ENCODE measurements at places on chromosomes 5 and 9. TPM values are rescaled to one million over a fixed set of nuclear protein-coding genes. Genes with fewer than 3 reads are reported as not detected.

The DNAJC21 gene
- 83.9 TPM for total RNA-seq

The BTNL9 gene
- total RNA-seq, result not detected

The INSL4 gene
- not detected for total RNA-seq

The DNAJA1 gene
- total RNA-seq, result 139 TPM

DNA sequence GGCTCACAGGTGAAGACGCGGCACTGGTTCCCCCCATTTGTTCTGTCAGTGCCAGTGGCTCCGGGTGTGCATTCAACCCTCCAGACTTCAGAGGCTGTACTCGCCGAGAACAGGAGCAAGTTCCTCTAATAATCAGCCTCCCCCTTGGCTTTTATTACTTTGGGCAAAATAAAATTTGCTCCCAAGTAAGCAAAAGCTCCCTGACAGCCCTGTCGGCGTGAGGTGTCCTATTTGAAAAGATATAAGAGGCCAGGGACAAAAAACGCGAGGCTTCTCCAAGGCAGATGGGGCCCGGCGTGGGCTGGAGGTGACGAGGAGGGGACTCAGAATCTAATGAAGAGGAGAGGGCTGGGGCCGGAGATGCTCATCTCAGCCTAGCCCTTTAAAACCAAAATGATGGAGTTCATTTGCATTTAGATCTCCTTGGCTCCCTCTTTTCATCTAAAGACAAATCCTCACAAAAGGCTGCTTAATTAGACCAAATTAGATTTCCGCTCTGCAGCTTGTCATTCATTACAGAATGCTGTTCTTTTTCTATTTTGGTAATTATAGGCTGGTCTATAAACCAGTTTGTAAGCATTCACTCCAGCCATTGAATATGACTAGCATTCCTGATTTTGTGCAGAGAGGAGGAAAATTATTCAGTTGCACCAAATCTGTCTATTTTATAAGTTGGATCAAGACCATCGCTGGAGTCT lies 68.5 kb downstream of the CFAP77 start:
- DNase-seq, result no peak

DNA sequence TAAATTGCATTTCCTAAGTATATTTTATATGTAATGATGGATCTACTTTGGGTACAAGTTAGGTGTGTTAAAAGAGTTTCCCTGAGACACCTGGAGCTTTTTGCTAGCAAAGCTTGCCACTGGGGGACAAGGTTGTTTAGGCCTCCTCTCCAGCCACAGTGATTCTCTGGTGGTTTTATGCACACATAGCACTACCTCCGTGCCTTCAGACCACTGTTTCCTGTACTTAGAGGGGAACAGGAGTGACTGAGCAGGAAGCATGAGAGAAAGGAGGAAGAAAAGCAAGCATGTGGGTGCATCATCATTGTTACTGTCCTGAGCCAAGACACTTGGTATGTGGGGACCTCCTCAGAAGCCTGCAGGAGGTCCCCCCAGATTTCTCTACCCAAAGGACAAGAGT lies 272.1 kb downstream of the RASEF start:
- DNase-seq, result no peak

DNA sequence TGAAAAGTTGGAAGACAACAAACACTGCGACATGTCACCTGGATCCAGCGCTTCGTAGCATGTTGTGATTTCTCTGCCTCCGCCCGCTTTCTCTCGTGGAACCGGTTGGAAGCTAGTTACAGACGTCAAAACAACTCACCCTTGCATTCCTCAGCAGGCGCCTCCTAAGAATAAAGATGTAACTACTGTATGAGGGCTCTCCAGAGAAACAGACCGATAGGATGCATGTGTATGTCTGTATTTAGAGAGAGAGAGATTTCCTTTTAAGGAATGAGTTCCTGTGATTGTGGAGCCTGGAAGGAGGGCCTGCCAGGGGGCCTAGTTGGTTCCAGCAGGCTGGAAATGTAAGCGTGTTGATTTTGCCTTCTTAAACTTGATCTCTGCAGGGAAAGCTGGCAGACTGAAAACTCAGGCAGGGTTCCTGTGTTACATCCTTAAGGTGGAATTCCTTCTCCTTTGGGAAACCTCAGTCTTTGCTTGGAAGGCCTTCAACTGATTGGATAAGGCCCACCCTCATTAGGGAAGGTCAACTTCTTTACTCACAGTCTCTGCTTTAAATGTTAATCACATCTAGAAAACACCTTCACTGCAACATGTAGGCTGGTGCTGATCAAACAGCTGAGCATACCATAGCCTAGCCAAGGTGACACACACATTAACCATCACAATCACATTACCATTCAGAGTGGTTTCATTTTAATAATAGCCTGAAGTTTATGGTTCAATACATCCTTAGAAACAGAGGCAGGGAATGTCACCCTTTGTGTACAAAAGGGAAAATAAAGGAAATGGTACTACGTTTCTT lies 163.8 kb downstream of the SYK start:
- no peak for DNase-seq

DNA sequence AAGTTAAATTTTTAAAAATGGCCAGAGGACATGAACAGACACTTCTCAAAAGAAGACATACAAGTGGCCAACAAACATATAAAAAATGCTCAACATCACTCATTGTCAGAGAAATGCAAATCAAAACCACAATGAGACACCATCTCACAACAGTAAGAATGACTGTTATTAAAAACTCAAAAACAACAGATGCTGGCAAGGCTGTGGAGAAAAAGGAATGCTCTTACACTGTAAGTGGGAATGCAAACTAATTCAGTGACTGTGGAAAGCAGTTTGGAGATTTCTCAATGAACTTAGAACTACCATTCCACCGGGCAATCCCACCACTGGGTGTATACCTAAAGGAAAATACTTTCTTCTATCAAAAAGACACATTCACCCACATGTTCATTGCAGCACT lies 168.5 kb upstream of the PIK3R1 start:
- no peak for DNase-seq

GRCh38 chr5:126438267-126438666 lies 15.1 kb downstream of the GRAMD2B start:
- DNase-seq, result no peak
